Activated naive CD4-positive, alpha-beta T cell (primary cell): ENCODE measurements at places on chromosomes 3 and 15.

GRCh38 chr3:133037436-133037835, 755 bp upstream of the TMEM108 start:
- DNase-seq, result no peak

DNA sequence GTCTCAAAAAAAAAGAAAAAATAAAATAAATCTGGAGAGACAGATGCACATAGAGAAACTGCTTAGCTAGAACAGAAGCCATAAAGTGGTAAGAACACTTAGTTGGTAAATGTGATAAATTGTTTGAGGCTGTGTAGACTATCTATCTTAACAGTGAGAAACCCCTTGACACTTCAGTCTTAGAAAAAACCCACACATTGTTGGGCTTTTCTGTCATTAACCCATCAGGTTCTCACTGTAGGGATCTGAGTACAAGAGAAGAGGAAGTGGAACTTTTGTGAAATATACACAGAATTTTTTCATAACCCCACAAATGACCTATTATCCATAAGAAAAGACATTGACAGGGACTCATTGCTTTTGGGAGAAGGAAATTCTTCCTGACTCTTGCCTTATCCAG, 24.4 kb downstream of the TP63 start:
- DNase-seq, result no peak

DNA sequence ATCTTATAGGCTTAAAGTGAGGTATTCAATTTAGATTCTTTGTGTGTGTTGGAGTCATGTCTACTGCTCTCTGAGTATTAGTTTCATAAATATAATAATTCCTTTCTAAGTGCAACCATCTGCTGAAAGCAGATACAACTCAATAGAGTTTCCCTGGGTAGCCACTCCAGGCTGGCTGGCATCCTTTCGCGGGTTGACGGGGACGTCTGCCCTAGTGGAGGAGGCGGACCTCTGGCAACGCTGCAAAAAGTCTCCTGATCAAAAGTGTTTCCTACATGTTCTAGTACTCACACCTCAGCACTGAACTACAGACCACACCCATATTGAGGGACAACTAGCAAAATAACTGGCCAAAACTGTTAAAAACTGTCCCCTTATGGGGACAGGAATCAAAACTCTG, 2.5 kb downstream of the MOBP start:
- DNase-seq, result no peak

- DNase-seq, result no peak
Measured at GRCh38 chr3:154324919-154325318, 632 bp upstream of the DHX36 start.

DNA sequence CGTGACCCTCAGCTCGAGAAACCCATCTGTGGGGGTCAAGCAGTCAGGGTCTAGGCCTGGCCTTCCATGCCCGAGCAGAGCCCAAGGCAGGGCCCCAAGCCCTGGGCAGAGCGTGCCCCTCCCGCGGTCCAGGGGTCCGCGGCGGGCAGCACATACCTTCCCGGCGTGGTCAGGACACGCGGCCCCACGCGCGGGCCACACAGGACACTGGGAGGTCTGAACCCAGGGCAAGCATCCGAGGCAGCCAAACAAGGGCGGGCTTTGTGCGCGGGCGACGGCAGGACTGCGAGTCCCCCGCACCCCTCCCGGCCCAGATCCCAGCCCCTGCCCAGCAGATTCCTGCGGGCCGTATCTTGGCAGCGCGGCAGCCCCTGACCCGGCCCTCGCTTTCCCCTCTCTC, 61.6 kb upstream of the ACAN start:
- DNase-seq, result no peak

DNA sequence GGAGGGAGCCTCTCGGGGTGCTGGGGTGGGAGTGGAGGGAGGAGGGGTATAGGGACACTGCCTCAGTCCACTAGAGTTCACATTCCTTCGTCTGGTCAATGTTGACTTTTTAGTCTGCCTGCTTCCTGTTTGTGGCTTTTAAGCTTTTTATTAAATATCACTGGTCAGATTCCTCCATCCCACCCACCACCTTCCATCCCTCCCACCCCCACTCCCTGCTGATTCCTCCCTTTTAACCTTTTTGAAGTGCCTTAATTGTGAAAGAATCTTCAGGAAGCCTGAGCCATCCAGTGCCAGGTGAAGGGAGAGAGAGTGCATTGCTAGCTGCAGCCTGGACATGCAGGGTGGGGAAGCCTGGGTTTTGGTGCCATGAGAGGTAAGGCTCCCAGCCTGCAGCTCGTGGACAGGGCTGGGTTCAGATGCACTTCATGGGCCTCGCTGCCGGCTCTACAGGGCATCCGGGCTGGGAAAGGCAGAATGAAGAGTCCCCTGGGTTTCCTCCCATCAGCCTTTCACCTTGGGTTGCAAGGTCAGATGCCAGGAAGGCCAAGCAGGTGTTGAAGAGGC, 105.9 kb downstream of the DNAJB8 start:
- DNase-seq, result no peak

GRCh38 chr15:62380011-62380410, 214.9 kb upstream of the C2CD4B start:
- DNase-seq, result no peak

DNA sequence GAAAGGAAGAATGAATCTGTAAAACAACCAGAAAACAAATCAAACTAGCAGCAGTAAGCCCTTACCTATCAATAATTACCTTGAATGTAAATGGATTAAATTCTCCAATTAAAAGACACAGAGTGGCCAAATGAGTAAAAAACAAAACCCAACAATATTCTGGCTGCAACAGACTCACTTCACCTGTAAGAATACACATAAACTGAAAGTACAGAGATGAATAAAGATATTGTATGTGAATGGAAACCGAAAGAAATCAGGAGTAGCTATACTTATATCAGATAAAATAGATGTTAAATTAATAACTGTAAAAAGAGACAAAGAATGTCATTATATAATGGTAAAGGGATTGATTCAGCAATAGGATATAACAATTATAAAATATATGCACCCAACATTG, 514.5 kb upstream of the DPPA4 start:
- no peak for DNase-seq

DNA sequence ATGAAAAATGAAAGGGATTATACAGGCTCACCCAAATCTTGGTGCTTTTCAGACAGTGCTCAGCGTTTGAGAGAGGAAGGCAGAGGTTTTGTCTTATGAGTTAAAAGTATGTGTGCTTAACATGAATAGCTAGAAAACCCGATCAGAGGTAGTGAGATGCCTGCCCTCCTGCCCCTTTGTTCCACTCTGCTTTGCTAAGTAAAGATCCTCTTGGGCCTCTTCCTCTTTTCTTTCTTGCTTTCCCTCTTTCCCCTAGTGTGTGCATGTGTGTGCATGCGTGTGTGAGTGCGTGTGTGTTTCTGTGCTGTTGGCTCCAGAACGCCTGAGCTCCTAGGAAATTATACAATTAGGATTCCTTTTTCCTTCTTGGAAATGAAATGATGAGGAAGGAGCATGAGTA, 261.3 kb upstream of the NR2E3 start:
- no peak for DNase-seq

DNA sequence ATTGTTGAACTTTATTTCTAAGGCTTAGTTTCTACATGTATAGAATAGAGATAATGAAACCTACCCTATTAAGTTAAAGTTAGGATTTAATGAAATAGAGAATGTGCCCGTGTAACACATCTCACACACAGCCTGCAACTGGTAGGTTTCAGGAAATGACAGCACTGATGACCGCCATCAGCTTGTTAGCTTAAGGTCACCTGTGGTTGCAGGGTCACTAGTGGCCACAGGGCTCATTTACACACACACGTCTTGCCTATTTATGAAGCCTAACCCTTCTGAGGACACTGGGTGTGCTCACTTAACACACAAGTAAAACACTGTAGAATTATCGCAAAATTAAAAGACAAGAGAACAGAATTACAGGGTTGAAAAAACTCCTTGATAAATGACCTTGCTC, 20.1 kb downstream of the CHRM5 start:
- no peak for DNase-seq

DNA sequence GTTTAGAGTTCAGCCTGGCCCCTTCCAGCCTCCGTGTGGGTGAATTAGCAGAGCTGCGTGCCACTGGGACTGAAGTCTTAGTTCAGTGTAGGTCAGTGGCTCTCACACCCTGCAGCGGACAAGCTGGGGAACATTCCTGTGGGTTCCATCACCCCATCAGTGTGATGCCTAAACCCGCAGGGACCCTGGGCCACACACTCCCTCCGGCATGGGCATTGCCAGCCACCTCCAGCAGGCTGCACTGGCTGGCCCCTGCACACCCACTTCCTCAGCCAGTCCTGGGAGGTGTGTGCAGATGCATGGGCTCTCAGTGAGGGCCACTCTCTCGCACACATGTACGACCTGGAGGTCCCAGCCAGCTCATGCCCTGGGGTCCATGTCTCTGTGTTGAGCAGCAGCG, 32.1 kb upstream of the TOPBP1 start:
- no peak for DNase-seq

- DNase-seq, result no peak
Measured at GRCh38 chr3:105423397-105423796, 56.7 kb downstream of the ALCAM start.

- no peak for DNase-seq
Measured at GRCh38 chr15:75090388-75090734, 67.0 kb downstream of the PPCDC start.

DNA sequence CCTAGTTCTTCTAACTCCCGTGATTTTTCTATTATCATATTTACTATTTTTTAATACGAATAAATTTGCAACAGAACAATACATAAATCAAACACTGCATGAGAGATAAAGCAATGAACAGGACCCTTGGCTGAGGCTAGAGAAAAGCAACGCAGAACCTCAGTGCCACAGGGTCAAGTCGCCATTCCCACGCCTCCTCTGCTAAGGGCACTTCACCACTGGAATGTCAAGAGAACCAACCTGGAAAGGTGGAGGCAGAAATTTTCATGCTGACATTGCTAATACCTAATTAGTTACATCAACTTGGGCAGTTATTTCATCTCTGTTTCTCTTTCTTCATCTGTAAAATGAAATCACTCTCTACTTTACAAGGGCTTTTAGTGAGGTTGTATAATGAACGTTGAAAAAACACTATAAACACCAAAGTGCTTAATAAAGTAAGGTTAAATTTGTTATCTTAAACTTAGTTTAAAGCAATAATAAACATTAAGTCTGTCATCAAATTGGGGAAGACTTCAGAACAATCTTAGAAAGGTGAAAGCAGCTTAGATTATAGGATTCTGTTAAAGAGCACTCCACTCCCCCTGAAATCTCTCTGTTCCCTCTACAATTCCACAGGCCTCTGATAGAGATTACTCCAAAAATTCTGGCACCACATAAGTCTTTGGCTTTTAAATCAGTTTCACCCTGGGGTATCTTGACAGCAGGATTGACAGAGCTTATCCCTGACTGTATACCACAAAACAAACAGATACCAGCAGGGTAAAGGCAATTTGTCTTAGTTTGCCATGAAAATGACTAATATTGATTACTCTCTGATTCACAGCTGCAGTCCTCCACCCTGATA, 41.9 kb downstream of the PLCH1 start:
- DNase-seq, result no peak
